ENCODE measurements at places on chromosomes 2 and 18.
A peak's percentile ranks its signal among the peaks of the same experiment; 100 is the strongest.

DNA sequence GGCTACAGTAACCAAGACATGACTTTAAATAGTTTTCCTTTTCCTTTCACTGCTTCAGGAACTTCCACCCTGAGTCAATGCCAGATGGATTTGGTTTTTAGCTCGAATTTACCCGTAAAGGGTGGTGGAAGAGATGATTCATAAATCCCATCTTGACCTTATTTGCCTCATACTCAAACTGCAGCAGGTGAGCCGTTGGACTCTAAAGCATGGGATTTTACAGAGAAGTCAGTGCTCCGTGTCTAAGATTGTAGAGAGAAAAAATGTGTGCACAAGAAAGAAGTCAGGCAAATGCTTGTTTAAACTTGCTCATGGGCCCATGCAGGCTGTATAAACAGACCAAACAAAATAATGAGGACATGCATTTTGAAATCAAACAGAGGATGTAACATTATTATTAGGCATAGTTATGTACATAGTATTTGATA is 369.7 kb upstream of the TRIB2 start:
- no peak for DNase-seq

GRCh38 chr2:134143568-134143967 is 110.3 kb upstream of the MGAT5 start:
- no peak for DNase-seq

DNA sequence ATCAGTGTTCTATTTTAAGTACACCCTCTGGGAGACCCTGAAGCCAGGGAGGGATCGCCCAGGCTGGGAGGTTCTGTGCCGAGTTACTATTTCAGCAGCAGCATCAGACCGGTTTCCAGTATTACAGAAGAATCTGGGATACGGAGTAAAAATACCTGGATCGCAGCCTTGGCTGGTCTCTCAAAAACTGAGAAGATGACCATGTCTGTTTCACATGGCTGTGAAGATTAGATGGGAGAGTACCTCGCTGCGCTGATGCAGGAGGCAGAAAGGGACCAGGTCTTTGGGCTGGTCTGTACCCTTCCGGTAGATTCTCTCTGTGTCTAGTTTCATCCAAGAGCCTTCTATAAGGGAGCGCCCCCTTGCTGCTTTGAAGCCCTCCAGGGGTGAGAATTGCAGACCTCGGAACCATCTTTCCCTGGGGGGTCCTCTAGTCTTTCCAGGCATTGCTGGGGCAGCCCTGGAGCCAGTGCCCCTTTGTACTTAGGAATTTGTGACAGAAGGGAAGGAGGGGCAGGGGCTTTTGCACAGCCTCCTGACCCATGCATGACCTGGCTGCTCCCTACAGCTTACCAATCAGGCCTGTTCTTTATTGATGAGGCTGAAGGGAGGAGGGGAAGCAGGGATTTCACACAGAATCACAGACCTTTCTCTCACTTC is 56.3 kb upstream of the MAPRE3 start:
- no peak for DNase-seq

GRCh38 chr2:205138735-205139134 is 543.6 kb upstream of the NRP2 start:
- no peak for DNase-seq

- DNase-seq, result no peak
Observed at GRCh38 chr2:46365913-46366667, 68.9 kb downstream of the EPAS1 start.

DNA sequence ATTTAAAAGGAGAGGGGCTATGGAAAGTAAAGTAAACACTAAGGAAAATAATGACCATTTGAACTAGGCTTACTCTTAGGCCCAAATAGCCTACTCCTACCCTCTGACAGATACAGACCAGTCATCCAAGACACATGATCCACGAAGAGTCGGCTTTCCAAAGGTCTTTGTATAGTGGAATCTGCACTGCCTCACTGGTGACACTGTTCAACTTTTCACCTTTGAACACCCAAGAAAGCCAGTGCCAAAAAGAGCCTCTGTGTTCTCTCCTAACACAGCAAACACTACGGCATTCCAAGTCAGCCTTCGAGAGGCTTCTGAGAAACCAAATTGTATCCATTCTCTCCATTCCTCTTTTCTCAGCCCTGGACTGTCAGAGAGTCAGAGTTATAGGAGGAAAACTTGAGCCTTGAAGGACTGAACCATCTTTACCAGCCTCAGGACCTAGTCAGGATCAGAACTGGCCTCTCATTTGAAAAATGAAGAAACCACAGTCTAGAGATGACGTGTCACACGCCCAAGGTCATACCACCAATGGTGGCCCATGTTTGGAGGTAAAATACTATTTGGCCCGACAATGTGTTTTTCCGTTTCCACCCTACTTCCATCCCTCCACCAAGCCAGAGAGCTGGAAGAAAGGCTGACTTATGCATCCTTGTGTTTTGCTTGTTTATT is 267.4 kb upstream of the ACVR2A start:
- no peak for DNase-seq

DNA sequence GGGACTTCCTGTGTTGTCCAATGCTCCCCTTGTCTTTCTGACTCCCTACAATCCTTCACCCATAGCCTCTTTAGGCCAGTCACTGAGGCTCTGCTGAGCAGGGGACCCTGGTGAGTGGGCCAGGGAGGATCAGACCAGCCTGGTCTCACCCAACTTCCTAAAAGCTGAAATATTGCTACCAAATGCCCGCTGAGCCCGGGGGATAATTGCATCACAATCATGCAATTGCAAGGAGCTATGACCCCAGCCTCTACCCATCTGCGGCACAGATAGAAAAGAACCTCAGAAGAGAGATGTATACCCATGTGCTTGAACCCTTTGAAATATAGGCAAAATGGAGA is 3.7 kb upstream of the SP100 start:
- DNase-seq, result no peak

GRCh38 chr2:176784633-176785200 is 427.9 kb upstream of the HNRNPA3 start:
- DNase-seq, result no peak

DNA sequence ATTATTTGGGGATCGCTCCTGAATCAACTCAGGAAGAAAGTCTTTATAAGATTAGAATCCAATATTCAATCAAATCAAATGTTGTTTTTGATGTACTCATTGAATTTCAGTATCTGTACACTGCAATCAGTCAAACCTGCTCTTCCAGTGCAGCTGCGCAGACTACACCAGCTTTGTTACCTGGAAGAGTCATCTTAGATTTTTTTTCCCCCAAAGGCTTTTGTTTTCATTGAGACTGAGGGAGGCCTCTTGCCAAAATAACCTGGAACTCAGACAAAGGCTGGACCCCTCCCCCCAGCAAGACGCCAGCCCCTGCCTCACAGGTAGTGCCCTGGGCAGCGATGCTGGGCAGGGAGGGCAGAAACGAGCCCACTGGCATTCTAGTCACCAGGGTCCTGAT is 74.8 kb downstream of the ARHGEF4 start:
- no peak for DNase-seq

GRCh38 chr18:49177812-49178211 is 227.0 kb upstream of the SMAD7 start:
- DNase-seq, result no peak

- no peak for DNase-seq
Observed at GRCh38 chr2:60546756-60547420, 6.6 kb downstream of the BCL11A start.

GRCh38 chr2:229586746-229587705 is 127.3 kb downstream of the DNER start:
- peak; percentile 16 for DNase-seq

DNA sequence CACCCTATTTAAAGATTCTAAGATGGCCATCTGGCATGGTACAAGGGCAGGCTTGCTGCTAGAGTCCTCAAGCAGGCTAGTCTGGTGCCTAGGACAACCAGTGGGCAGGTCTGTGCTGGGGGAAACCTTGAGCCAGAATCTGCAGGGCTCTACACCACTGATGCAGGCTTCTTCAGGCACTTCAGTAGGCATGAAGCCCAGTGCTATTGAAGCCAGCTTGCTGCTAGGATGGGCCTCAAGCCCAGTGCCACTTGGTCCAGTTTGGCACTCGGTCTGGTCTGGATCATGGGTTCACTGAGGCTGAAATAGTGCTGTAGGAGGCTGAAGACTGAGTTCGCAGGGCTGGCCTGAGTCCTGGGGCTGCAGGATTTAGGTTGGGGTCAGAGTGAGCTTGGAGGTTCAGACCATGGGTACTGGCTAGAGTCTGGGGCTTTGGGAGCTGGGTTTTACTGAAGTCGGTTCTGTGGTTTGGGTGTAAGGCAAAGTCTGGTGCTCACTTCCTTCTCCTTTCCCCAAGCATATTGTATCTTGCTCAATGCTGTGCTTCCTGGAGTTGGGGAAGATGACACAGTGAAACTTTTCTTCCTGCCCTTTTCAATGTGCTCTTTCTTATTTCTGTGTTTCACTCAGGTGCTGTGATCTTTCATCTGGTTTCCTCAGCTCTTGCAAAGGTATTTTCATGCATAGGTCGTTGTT is 41.2 kb downstream of the SP100 start:
- DNase-seq, result no peak

DNA sequence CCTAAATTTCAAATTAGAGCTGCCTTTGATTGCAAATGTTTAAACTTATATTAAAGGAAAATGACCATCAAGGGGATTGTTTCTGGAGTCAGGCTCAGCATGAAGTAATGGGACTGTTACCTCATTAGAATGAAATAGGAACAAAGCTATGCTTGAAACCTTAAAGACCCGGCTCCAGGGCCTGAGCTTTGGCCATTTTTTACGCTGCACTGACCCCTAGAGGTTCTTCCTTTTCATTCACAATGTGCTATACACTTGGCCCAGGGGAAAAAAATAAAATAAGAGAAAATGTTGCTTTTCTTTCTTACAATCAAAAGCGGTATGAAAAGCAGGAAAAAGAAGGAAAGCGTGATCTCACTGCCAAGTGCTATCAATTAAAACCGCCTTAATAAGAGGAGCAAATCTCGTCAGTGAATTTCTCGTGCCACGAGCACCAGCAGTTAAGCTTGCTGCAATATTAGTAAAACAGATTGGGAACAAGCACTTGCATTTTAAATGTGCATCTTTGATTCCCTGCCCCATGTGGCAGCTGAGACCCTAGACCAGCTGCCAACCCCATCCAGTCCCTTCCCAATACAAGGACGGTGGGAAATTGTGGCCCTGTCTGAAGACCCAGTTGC is 96.6 kb downstream of the MBD2 start:
- DNase-seq, result peak; percentile 18

- DNase-seq, result no peak
Observed at GRCh38 chr2:202069170-202070067, 3.6 kb upstream of the KIAA2012 start.

- DNase-seq, result no peak
Observed at GRCh38 chr18:6249170-6249569, 165.5 kb downstream of the L3MBTL4 start.

DNA sequence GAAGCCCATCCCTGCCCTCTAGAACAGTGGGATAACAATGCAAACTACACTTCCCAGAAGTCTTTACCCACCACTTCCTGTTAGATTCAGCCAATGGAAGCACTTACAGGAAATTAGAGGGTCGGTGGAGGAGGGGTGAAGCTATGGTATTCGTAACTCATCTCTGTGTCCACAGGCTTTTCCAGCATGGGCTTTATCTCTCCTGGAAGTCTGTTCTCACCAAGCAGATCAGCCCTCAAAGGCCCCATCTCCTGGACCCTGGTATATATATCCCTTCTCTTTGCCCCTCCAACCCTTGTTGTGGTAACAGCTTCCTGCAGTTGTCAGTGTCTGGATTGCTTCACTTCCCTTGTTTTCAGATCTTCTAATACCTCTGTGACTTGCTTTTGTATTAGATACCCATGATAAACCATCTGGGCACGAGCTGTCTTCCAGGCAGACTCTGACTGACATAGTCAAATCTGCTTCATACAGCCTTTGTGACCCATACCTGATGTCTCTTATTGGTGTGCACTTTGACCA is 475.0 kb upstream of the POU3F3 start:
- DNase-seq, result peak; percentile 17

- no peak for DNase-seq
Observed at GRCh38 chr2:140596447-140596846, 1534.4 kb downstream of the LRP1B start.

DNA sequence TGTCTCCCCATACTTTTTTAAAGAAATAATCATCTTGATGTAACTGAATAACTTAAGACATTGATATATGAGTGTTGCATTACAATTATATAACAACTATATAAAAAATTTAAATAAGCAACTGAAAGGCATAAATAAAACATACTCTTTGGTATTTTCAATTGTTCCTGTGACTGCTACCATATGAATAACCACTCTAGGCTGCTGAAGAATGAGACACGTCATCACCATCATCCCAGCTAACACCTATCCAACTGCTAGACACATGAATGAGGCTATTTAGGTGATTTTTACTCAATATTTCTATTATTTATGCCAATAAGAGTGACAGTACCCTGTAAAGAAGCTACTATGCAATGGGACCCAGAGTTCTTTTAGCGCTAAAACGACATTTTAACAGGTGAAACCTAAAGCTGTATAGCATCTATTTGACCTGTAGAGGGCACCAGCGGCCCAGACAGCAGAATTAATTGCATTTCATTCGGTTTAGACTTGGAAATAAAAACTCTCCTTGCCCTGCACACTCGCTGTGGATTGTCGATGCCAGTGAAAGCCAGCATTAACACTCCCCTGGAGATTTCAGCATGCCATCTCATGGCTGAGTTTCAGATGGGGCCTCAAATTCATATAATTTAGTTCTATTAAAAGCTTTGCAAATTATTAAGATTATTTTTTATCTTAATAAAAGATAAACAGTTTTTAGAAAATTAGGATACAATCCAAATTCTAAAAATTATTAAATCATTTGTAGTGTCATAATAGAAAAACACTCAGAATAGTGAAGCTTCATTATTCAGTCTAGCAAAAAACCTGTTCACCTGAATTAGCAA is 89.4 kb upstream of the MAP2 start:
- peak; percentile 19 for DNase-seq

DNA sequence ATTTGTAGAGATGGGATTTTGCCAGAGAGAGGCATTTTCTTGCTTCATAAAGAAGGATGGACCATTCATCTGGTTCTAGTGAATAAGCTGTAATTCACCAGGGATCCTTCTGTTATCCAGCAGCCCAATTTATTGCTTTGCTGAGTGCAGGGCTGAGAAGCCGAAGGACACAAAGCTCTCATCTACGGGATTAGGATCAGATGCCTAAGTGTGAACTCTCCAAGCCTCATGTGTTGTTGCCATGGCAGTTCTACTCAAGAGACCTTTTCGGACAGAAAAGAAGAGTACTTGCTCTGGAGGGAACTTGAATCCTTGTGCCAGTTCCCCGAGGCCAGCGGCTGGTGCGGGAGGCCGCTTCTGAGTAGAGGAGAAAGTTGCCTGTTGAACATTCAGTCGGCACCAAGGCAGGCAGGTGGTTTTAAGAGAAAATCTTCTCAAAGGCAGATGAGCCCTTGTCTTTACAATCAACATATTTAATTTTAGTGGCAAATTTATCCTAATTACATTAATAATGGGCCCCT is 38.4 kb upstream of the MBP start:
- DNase-seq, result no peak

- DNase-seq, result no peak
Observed at GRCh38 chr2:85230679-85231467, 96.9 kb downstream of the TGOLN2 start.

DNA sequence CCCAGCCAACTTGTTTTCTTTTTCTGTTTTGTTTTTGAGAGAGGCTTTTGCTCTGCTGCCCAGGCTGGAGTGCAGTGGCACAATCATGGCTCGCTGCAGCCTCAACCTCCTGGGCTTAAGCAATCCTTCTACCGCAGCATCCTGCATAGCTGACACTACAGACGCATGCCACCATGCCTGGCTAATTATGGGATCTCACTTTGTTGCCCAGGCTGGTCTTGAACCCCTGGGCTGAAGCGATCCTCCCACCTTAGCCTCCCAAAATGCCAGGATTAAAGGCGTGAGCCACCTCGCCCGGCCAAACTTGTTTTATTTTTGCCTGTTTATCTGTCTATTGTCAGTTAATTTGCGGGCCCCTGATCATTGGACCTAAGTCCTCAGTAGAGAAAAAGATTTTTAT is 61.6 kb upstream of the MSH6 start:
- DNase-seq, result no peak

GRCh38 chr2:111169268-111169667 is 48.6 kb downstream of the BCL2L11 start:
- DNase-seq, result peak; percentile 10
